ENCODE measurements at places on chromosomes 13 and 19.

DNA sequence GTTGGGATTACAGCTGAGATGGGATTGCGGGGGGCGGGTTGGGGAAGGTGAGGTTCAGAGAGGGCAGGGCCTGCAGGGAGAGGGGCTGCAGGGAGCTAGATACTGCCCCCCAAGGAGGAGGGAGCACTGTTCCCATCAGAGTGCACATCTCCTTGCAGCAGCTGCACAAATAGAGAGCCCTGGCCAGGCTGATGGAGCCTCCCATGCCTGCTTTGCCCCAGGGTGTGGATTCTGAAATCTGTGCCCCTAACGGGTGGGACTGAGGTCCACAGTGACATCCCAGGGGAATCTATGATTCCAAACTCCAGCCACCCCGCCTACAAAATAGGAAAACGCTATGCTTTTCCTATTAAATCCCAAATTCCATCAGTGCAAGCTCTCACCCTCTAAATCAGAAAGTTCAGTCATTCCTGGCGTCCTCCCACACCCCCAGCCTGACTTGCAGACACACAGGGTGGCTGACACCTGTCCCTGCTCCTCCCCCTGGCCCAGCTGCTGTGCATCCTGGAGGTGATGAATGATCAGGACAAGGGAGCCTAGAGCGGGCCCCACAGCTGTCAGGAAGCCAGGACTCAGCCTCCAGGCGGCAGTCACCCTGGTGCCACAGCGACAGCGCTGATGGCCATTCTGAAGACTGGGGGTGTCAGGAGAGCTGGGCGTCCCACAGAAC, 6.3 kb upstream of the CEACAM21 start:
- DNase-seq = no peak

GRCh38 chr19:4112367-4112766, 11.6 kb downstream of the MAP2K2 start:
- no peak for DNase-seq

DNA sequence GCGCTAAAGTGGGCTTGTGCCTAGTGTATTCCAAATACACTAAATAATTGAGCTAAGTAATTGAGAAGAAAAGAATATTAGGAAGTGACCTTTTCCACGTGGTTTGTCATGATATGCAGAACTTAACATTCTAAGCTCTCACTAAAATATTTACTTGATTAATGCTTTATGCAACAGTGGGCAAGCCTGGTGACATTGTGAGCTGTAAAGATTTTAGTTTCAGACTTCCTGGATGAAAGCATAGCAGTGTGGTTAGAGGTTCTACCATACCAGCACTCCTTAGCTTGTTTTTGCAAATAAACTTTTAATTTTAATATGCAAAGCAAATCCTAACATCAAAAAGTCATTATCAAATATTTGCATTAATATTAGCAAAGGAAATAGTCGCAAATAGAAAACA, 1065.1 kb upstream of the SPRY2 start:
- DNase-seq = no peak

GRCh38 chr13:34308725-34309124, 490.8 kb downstream of the RFC3 start:
- no peak for DNase-seq

- no peak for DNase-seq
Measured at GRCh38 chr13:99374994-99375737, 68.0 kb upstream of the GPR183 start.

DNA sequence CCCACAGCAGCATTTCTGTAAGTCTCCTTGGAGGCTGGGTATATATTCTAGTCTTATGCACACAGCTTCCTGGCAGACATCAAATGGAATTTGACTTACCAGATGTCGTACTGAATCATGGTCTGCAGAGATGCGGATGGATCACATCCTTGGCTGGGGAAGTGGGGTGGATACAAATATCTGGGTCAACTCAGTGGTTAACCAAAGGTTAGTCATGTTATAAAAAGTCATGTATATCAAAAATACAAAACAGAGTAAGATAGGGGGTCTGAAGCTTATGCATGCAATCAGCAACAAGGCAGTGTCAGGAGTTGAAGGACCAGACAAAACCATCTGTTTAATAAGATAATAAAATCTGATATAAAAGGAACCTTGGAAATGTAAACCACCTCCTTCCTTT, 61.9 kb downstream of the WASF3 start:
- DNase-seq = no peak

GRCh38 chr13:99433543-99434075, 67.7 kb upstream of the TM9SF2 start:
- no peak for DNase-seq

DNA sequence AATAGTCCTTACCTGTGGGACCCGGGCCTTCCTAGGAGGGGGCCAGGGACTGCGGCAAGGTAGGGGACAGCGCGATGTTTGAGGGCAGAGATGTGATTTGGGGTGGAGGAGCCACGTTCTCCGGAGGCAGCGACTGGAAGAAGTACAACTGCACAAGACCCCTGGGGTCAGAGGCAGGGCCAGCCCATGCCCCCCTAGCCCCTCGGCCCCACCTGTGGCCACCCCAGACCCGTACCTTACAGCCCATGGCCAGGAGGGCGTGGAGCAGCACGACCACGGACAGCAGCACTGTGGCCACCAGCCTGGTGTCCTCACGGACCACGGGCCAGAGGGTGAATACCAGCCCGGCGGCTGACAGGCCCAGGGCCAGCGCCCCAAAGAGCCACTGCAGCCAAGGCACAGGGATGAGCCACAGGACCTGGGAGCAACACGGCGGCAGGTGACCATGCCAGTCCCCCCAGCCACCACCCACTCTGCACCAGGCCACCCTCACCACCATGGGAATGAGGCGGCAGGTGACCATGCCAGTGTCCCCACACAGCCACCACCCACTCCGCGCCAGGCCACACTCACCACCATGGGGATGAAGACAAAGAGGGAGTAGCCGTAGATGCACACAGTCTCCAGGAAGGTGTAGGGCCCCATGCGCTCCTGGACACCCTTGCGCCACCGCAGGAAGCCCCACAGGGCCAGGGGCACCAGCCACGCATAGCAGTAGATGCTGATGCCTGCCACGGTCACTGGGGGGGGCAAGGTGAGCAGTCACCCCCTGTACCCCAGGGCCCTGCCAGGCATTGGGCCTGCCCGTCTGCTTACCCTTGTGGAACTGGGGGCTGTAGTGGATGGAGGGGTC, 5.0 kb downstream of the YIPF2 start:
- no peak for DNase-seq

DNA sequence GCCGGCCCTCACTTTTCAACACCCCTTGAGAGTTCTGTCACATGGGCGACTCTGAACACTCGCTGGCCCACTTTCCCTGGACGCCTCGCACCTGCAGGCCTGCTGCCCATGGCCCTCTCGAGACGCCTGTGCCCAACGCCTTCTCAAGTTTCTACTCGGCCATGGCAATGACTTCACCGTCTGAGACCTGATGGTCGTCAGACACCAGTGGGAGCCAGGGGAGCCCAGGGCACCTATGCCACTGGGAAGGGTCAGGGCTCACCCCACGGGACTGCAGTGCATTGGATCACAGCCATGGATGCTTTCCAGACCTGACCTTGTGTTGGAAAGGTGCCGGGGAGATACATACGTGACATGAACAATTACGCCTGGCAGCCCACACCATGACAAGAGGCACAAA, 60.1 kb downstream of the KLF2 start:
- DNase-seq = no peak

DNA sequence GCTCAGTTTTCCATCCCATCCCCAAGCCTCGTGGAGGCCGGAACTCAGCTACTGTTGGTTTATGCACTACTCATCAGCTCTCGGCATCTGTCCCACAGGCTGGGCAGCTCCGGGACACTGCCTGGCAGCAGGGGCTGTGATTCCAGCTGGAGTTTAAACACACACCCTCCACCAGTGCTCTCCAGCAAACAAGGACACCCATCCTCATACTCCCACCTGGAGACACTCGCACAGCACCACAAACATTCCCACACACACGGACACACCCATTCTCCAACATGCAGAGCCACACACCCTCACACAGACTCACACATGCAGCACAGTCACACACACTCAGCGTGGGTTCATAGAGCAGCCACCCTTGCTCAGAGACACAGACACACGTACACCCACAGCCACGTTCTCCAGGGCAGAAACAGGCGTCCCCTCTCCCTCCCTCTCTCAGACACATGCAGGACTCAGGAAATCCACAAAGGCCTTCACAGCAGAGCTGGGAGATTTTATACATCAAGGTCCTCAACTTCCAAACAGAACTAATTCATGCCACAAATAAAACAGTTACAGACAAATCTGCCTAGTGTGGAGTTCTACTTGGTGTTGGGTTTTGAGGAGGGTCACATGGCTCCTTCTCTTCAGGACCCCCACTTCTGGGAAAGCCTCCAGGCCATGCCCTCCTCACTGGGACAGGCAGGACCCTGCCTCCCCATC, 785.4 kb downstream of the UQCRFS1 start:
- no peak for DNase-seq

DNA sequence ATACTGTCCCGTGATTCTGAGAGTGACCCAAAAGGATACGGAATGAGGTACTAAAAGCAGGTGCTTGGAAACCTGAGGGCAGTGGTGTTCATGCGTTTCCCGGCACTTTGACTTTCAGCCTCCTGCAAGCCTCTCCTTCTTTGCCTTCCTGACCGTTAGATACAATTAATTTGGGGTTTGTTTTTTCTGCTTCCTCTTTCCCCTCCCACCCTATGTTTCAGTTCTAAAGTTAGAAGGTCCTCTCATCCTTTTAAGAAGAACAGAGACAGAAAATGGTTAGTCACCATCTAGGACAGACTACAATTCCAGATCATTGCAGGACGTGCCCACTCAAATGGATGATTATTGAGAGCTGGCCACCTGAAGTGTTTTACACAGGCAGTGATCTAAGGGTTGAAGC, 1.8 kb upstream of the LILRB4 start:
- no peak for DNase-seq

DNA sequence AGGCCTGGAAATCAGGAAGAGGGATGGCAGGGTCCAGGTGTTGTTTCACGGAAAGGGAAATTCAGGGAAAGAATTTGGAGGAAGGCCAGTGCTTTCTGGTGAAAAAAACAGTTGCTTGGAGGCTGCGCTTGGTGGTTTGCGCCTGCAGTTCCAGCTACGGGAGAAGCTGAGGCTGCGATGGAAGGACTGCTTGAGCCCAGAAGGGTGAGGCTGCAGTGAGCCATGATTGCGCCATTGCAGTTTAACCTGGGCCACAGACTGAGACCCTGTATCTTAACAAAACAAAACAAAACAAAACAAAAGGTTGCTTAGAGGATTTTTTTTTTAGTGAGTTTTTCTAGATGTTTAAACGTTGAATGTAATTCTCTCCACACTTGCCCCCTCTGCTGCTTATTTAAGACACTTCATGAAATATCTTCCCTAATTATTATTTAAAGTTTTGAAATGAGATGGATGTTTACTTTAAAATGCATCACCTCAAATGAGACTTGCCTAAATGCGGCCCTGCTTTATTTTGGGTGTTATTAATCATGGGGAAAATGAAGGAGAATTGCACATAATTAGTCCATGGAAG, 75.4 kb upstream of the TRPC4 start:
- no peak for DNase-seq
